Diencephalon (tissue), 1 donor: ENCODE measurements at places on chromosomes 6 and 20. TPM values are rescaled to one million over a fixed set of nuclear protein-coding genes. Genes with fewer than 3 reads are reported as not detected.

Gene PI3
- not detected for total RNA-seq

Gene ADGRF1
- total RNA-seq = under 0.01 TPM

Gene TAGAP
- 1.6 TPM for total RNA-seq

Gene SLC22A3
- total RNA-seq = 3.9 TPM

Gene EPPIN
- not detected for total RNA-seq
